ENCODE measurements at places on chromosomes 6 and 20.

DNA sequence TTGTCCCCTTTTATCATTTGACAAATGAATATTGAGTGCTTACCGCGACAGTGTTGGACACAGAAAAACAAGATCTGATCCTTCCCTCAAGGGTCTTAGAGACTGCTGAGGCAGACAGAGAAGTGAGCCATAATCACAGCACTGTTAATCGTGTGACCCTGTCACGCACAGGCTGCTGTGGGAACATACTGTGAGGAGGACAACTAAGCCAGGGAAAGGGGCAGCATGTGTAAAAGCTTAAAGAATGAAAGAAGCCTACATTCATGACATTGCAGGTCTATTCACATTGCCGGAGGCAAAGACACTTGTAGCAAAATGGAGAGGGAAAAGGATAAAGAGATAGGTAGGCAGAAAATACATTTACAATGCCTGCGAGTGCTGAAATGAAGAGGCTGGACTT, 32.7 kb downstream of the TRDN start:
- DNase-seq: no peak

- no peak for DNase-seq
These were observed 44.7 kb upstream of the TOP1 start for GRCh38 chr20:40983898-40984297.

GRCh38 chr20:58081846-58082245, 146.6 kb downstream of the ANKRD60 start:
- peak; percentile 93 for DNase-seq

DNA sequence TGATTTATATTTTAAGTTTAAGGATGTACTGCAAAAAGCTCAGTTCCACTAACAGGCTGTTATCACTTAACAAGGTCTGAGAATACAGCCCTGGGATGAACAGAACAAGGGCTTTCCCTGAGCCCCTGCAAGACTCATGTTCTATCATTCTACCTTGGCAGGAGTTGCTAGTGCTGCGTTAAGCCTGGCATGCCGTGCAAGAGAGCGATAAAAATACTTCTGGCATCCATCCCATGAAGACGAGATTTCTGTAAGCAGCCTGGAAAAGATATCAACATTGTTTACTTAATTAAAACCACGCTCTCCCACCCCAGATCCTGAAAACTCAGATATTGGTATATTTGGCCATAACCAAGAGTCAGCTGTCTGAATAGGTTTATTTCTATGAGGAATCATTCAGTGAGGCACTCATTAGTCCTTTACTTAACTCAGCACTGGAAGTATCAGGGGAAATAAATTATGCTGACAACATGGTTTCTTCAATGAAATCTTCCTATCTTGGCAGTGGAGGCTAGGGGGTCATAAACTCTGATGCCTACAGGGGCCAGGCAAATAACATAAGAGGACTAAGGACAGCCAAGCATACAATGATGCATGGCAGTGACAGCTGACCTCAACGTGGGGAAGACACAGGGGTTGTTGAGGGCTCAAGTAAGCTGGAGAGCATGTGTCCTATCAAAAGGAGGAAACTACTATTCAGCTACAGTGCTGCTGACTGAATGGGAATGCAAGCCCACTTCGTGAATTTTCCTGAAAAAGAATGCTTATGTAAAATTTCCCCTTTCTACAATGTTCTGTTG, 37.6 kb upstream of the LYRM2 start:
- DNase-seq: peak; percentile 41

- no peak for DNase-seq
These were observed 35.8 kb downstream of the MAP3K4 start for GRCh38 chr6:161027385-161027784.

GRCh38 chr6:71965404-71965803, 79.1 kb downstream of the RIMS1 start:
- DNase-seq: no peak

DNA sequence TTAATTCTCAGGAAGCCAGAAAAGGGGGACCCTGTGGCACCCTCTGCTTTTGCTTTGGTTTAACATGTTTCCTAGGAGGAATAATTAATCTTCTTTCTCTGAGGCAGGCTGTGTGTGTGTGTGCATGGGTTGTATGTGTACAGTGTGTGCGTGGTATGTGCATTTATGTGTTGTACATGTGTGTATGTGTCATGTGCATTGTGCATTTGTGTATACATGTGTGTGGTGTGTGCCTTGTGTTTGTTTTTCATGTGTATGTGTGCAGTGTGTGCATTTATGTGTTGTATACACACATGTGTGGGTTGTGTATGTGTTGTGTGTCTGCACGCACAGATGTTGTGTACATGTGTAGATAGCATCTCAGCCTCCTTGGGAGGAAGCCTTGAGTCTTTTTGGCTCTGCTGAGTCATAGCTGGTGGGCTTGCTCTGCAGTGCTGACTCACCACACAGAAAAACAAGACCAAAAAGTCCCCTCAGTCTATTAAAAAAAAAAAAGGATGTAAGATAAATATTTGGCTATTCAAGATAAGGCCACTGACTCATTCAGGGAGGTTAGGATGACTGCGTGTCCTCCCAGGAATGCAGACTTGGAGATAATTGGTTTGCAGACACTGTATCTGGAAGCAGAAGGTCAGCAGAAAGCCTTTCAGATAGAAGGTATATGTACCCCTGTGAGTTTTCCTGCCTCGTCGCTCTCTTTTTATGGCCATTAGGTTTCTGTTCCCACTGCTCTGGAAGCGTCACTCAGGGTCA, 58.6 kb downstream of the SYNJ2 start:
- DNase-seq: peak; percentile 98

DNA sequence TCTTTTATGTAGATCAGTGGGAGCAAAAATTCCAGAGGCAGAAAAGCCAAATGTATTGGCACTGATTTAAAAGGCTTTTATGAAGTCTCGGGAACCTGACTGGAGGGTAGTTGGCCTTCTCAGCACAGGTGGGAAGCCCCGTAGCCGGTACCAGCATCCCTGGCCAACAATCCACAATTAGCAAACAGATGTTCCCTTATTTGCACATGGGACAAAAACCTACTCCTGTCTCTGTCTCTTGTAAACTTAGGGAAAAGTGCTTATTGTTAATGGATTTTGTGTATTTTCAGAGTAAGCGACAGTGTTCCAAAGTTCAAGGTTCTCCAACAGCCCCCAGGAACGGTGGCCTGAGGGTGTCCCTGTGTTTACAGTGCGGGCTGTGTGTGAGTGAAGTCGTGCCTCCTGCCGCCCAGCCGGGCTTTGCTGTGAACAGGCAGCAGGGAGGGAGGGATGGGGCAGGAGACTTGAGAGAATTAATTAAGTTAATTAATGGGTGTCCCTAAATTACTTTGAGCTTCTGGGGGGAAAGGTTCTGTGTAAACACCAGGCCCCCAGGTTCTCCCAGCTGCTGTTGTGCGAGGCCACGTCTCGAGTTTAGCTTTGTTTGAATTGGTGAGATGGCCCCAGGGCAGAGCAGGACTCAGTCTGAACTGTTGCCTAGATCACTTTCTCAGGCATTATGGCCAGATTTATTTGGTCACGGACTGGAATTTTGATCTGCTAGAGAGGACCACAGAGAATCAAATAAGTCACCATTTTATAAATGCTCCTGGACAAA, 3.9 kb downstream of the SYNJ2 start:
- no peak for DNase-seq

GRCh38 chr20:50066161-50066834, 46.7 kb downstream of the UBE2V1 start:
- no peak for DNase-seq

DNA sequence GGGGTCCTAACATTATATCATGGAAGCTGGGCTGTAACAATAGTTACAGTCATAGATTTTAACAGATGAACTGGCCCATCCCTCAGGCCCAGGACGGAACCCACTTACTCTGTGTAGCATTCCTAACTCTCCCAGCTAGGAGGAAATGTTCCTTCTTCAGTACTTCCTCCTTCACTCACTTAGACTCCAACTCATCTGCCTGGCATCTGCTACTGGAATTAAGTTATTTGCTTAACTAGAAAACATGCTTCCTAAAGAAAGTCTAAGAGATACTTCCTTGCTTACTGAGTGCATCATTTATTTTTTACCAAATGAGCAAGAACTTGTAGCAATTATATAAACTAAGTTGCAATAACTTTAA, 20.5 kb downstream of the GCLC start:
- DNase-seq: peak; percentile 70

GRCh38 chr6:42378536-42378935, 73.2 kb downstream of the TRERF1 start:
- DNase-seq: no peak

DNA sequence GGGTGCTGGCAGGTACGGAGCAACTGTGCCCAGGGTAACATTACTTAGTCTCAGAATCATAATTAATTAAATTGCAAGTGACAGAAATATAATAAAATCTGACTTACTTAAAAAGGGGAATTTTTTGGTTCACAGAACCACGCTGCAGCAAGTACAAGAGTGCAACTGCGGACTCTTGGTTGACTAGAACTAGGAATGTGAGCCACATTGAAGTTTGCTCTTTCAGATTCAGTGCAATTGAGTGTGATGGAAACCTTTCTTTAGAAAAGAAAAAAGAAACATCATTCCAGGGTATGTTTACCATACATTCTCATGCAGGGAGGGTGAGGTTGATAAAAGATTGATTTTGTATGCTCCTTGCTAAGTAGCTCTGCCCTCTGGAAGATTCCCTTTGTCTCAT, 45.0 kb upstream of the GGTLC1 start:
- no peak for DNase-seq

GRCh38 chr6:3356824-3357420, 98.2 kb downstream of the PSMG4 start:
- no peak for DNase-seq

- peak; percentile 71 for DNase-seq
These were observed 60.7 kb downstream of the SYNJ2 start for GRCh38 chr6:158042245-158042798.

DNA sequence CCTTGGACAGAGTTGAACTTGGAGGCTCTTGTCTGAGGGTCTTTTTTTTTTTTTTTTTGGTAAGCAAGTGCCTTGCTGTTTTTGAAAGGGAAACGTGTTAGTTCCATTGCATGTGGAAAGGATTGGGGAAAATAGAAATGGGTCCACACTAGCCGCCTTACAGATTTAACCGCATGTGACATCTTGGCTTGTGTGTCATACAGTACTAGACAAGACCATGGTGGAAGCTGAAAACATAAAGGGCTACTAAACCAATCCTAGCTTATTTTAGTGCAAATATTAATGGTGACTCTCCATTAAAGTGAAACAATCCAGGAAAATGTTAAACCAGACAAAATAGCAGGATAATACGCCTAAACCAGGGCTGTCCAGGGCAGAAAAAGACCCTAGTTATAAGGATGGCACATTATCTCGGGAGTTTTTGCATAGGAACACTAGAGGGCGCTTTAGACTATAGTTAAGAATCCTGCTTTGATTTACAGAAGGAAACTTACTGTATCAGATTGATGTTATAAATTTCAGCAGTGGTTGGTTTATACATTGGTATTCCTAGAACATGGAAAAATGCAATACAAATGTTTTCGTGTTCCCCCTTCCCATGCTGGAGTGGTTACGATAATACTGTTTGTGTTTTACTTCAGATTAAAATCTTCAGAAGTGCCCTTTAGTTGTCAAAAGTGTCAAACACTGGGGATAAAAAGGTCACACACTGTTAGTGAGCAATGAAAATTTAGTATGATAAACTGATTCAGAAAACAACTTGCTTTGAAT, 59.8 kb upstream of the DEK start:
- peak; percentile 60 for DNase-seq

DNA sequence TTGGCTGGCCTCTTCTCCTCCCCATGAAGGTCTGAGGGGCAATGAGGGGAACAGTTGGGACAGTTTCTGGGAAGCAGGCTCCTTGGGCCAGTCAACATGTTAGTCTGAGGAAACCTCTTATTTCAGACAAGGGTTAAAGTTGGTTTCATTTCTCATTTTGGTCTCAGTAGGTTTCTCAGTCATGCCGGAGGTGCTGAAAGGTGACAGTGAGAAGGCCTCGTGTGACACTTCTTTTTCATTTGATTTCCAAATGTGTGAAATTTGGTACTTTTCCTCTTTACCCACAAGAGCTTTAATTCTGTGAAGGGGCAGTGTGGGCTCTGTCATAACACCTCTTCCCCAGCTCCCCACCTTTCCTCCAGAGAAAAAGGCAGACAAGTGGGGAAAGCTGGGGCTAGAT, 7.5 kb upstream of the GLP1R start:
- DNase-seq: no peak

DNA sequence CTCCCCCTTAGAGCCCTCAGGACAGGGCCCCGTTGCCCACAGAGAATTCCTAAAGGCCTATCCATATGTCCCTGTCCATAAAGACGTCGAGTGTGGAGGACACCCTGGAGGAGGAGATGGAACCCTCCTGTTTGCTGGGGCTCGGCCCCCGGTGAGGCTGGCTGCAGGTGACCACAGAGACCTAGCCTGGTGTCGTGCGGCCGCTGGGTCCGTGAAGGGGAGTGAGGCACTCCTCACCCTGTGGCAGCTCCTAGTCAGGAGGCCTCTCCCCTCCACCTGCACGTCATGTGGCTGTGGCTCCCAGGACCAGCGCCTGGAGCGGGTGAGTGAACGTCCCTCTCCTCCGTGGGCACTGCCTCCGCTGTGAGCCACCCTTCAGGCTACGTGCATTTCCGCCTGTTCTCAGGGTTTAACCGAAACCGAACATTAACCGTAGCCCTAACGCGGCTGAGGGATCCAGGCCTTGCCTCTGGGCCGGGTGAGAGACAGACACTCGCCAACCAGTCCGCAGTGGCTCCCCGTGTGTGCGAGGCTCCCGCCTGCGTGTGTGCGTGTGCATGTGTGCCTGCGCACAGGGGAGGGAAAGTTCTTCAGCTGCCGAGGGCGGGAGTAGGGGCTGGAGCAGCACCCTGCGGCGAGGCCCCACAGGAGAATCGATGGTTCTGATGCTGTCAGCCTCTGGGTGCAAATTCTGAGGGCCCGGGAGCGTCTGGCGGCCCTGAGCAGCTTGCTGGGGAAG, 5.9 kb upstream of the TCEA2 start:
- DNase-seq: no peak

DNA sequence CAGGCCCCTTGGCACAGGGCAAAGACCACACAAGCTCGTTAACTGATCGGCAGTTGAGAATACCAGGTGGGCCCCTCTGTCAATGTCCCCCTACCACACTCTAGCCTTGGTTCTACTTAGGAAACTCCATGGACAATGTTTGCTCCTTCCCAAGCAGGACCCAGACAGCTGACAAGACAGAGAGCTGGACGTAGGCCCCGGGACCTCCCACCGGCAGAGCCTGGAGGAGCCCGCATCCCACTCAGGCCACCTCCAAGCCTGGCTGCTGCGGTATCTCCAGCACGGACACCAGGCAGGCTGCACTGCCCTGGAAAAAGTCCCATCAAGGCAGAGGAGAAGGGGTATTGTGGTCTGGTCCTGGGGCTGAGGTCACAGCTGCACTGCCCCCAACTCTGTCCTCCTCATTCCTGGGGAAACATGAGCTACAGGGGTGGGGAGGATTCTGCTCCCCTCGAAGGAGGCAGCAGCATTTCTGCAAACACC, 6.2 kb upstream of the GRM4 start:
- no peak for DNase-seq
